ENCODE measurements at places on chromosomes 3 and 15.

DNA sequence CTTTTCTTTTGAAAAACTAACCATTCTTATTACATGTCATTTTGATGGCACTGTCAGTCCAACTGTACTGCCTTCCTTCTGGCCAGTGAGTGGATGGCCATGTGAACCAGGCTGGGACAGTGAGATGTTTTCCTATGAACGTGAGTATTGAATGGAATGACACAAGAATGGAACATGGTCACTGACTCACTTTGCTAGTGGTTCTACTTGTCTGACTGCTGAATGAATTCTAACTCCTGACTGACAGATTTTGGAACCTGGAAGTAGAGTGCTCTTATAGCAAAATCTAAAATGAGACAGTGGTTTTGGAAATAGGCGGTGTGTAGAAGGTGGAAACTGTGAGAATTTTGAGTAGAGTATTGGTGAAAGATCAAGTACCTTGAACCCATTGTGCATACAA, 606.9 kb upstream of the KCNMB2 start:
- DNase-seq = no peak

GRCh38 chr3:126524429-126524988, 554 bp downstream of the CHST13 start:
- no peak for DNase-seq

DNA sequence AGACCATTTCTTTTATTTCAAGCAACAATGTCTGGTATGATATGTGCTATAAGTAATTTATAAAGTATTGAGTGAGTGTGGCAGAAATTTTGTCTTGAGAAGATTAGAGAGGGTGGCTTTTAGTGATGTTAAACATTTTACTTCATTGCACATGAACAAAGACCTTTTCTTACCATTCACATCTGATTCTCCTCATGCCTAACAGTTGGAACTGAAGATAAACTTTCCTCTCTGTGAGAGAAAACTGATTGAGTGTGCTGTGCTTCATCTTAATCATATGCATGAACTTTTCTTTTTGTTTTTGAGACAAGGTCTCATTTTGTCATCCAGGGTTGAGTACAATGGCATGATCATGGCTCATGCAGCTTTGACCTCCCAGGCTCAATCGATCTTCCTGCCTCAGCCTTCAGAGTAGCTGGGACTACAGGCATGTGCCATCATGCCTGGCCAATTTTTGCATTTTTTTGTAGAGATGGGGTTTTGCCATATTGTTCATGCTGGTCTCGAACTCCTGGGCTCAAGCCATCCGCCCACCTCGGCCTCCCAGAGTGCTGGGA, 377.7 kb upstream of the GOLIM4 start:
- no peak for DNase-seq

GRCh38 chr3:185789134-185789533, 35.7 kb downstream of the IGF2BP2 start:
- no peak for DNase-seq

DNA sequence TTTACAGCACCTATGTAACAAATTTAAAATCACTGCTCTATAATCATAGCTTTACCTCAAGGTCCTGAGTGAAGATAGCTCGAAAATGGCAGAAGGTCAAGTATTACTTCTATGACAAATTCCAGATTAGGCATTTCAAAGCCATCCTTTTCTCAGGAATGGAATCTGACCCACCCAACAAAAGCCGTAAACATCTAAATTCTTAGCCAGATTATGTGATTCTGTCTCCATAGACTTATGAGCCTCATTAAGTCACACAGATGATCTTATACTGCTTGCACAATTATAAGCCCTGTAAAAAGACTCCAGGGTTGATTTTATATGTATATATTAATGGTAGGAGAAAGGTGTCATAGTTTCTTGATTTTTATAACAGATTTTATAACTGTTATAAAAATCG, 56.9 kb downstream of the CEP152 start:
- no peak for DNase-seq

GRCh38 chr3:172581757-172582166, 58.5 kb upstream of the TNFSF10 start:
- no peak for DNase-seq

DNA sequence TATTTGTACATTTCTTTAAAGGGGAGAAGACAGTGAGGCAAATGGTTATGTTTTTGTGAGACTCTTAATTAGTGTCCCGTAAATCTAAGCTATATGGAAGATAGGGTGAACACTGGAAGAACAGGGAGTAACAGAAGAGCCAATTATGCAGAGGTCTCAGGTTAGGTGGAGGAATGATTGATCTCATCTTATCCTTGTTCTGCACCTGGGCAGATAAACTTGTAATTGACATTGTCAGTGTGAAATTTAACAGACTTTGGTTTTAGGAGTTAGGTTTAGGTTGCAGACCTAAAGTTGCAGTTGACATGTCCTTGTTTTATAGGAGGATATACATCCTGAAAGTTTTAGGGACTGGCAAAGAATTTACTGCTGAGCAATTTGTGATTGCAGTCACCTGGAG, 3.1 kb upstream of the TWF2 start:
- DNase-seq = no peak
